Cortex of kidney (tissue), 1 donor: ENCODE measurements at places on chromosomes 5 and 9.
A peak's percentile ranks its signal among the peaks of the same experiment; 100 is the strongest.

GRCh38 chr5:73221161-73221560, 48.2 kb downstream of the TMEM174 start:
- no peak for DNase-seq

GRCh38 chr9:116716438-116716837, 29.3 kb downstream of the TRIM32 start:
- no peak for DNase-seq

GRCh38 chr5:4924577-4924976, 215.6 kb upstream of the ADAMTS16 start:
- no peak for DNase-seq

GRCh38 chr5:81105261-81105877, 127.8 kb upstream of the CKMT2 start:
- DNase-seq, result no peak

DNA sequence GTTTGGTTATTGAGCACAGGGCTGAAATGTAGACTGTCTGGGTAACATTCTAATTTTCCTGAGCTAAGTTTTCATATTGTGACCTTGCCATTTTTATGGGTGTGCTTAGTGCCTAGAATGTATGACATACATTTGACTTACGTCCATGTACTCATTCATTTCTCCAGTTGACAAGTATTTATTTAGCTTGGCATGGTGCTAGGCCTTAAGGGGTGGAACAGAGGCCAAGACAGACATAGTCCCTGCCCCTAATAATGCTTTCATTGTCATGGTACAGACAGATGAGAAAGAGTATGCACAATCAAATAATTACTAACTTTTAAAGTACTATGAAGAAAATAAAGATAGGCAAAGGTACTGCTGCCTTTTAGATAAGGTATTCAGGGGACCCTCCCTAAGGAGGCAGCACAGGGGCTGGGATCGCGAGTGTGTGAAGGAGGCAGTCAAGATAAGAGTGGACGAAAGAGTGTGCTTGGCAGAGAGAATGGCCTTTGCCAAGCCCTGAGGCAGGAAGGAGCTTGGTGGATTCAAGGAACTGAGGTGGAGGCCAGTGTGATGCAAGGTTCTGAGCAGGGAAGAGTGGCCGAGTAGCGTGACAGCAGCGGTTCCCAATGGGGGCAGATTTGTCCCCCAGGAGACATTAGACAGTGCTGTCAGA, 128.0 kb downstream of the PIP5K1B start:
- DNase-seq, result no peak

DNA sequence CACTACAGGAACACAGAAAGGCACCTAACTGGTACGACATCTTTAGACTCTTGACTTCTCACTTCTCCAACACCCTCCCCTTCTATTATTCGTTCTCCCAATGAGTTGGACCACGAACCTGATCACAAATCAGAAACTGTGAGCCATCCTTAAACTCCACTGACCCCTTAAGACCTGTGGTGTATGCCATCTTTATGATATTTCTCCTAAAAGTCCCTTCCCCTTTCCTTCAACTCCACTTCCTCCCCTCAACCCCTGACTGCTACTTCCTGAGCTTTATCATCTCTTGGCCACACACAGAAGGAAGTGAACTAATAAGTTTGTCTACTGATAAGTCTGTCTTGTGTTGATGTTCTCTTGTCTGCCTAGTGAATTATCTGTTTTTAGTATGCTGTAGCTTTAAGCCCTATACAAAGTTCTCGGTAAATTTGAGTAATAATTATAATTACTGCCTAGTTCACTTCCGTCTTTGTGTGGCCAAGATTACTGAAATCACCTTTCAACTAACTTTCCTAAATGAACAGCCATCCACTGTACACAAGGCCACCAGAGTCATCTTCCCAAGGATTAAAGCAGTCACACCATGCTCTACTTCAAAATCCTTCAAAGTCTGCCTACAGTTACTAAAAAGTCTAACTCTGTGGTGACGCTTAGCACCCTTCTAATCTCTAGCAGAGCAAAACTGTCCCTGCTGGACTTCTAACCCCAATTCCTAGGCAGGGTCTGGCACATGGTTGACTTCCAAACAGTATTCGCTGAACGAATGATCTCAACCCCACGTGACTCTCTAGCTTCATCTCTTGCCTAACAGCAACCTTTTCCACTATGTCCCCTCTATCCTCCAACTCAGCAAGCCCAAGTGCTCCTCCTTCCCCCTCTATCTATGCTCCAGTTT, 23.2 kb downstream of the ELOVL7 start:
- DNase-seq, result no peak

DNA sequence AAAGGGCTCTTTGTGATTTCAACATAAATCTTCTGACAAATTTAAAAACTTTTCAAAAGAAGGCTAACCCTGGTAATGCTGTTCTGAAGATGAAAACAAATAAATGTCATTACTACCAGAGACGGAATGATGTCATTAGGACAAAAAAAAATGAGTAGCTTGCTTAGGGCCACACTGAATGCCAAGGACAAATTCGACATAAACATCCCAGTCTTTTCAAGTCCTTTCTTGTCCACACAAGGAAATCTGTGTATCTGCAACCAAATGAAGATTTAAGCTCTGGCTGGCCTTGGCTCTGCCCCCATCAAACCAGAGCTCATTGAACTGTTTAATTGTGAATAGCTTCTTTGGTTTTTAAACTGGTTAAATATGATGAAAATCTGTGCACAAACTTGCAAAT, 592.7 kb downstream of the TLE1 start:
- DNase-seq, result no peak

DNA sequence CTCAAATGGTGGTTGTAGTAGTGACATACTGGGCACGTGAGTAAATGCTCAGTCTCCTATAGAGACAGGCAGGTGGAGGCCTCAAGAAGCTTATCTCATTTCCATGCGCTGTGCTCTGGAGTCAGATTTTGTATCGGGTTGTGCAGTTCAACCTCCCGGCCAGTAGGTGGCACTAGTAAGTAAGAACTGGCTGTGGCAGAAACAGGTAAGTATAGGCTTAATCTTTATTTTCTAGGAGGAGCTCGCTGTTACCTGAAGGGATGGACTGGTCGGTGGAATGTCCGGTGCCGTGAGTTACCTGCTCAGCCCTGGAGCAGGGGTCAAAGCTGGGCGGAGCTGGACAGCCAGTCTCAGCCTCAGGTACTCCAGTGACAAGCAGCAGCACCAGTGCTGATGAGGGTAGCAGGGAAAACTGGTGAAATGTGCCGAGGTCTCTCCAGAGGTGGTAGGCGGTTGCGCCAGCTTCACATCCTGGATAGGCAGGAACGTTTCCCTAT, 880.1 kb upstream of the SEMA6A start:
- peak; percentile 8 for DNase-seq

DNA sequence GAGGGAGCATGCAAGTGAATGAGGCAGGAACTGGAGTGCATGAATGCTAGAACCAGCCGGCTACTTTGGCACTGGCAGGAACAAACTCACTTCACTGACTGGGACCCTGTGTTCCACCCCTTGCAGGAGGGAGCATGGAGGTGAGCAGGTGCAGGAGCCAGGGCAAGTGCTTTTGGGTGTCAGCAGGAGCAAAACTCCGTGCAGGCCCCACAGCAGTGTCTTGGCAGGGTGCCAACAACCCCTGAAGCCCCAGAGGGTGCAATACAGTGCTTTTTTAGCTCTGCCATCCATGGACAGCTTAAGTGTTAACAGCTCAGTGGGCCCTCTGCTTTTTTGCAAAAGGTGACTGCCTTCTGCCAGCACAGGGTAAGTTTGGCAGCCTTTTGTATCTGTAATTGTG, 245.8 kb upstream of the PCSK5 start:
- DNase-seq, result no peak

DNA sequence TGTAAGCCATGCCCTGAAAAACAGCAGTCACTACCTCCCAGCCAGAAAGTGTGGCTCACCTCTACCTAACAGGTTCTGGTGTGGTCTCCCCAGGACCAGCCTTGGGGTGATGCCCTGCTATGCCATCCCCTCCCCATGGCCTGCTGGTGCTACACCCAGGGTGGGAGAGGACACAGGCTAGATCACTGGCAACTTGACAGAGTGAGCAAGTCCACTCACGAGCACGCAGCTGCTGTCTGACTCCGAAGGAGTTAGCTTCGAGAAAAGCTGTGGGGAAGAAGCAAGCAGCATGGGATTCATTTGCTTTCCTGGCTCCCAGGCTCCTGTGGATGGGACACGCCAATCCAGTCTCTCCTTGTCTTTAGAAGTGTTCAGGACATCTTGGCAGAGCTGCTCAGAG, 102.2 kb downstream of the COL5A1 start:
- no peak for DNase-seq

- no peak for DNase-seq
Observed at GRCh38 chr5:133554279-133554678, 58.1 kb downstream of the FSTL4 start.

GRCh38 chr9:105064248-105065097, 136.5 kb upstream of the ABCA1 start:
- DNase-seq, result no peak

GRCh38 chr9:99040911-99041582, 63.9 kb upstream of the TGFBR1 start:
- DNase-seq, result no peak

DNA sequence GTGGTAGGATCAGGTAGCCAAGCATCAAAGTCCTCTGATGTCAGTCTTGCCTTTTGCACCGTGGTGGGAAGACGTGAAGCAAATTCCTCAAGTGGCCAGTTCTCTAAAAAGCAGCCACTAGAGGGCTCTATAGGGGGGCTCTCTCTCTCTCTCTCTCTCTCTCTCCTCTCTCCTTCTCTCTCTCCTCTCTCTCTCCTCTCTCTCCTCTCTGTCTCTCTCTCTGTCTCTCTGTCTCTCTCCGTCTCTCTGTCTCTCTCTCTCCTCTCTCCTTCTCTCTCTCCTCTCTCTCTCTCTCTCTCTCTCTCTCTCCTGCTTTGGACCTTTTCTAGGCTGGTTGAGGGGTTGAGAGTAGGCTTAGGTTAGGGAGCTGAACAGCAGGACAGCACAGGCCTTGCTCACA, 13.9 kb upstream of the OSMR start:
- no peak for DNase-seq

DNA sequence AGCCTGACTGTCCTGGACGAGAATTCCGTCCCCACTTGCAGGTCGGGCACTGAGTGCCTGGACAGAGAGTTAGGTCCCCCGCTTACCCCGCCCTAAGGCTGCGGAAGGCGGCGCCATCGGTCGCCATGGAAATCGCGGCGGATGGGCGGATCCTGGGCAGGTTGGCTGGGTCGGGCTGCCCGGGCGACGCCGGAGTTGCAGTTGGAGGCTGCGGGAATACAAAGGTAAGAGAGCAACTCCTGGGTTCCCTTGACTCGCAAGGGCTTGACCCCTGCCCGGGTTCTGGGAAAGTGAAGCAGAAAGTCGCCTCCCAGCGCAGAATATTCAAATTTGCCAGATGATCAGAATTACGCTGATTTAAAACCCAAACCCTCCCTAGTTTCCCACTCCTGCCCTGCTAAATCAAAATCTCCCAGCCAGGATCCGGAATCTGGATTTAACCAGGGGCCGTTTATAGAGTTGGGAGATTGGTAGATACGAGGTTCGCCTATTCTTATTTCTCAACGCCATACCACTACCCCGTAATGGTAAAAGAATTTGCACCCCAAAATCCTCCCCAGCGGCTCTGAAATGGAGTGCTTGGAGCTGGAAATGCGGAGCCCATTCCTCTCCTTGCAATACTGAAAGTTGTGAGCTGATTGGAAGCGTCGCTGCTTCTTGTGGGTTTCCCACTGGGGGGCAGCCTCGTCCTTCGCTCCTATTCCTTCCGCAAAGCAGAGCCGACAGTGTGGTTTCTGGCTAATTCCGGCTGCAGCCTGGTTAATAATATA, 156.4 kb upstream of the RASEF start:
- DNase-seq, result peak; percentile 49

DNA sequence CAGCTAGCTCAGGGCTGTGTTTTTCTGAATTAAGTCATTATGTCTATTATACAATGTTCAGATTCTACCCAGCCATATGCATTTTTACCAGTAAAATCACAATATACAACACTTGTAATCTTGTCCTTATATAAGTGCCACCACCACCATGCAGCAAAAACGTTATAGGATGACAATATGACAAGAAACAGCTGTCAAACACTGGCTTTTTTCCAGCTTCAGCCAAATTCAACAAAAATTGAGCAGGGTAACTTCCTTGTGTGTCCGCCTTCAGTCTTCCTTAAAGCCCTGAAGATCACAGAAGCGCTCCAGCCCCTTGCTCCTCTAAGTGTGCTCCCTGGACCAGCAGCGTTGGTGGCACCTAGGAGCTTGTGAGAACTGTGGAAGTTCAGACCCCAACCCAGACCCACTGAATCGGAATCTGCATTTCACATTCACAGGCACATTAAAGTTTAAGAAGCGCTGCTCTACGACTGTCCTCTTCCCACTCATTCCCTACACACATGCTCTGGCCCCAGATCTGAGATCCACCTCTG, 111.8 kb downstream of the LHFPL2 start:
- DNase-seq, result no peak

DNA sequence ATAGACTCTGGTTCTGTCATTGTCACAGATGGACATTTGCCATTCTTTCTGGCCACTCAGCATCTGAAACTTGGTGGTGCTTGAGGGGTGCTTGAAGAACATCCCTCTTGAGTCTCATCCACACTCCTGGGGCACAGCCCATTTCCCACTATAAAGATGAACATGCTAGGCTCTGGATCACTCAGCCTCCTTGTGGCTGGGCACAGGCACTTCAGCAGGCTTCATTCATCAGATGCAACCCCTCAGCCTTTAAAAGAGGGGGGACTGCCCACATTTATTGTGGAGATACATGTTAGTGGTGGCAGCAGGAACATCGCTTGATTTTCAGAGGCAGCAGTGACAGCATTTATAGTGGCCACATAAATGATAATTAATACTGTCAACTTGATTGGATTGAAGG, 124.7 kb upstream of the NIPBL start:
- no peak for DNase-seq

GRCh38 chr9:128416432-128417019, 4.1 kb upstream of the CERCAM start:
- DNase-seq, result no peak

- DNase-seq, result no peak
Observed at GRCh38 chr9:99931155-99931840, 24.8 kb downstream of the STX17 start.

DNA sequence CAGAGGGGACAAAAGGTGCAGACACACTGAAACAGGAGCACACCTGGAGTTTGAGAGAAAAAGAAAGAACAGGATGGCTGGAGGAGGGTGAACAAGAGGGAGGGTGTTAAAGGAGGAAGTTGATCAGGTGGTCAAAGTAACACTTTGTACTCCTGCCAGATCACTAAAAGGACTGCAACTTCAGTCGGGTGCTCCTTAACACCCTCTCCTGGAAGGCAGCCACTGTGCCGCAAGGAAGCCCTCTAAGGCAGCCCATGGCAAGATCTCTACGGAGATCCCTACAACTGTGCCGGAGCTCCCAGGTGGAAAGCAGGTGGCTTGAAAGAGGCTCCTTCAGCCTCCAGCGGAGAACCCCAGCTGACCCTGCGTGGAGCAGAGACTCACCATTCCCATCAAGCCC, 124.4 kb upstream of the MSX2 start:
- no peak for DNase-seq

GRCh38 chr5:54081415-54081814, 229.0 kb downstream of the ARL15 start:
- DNase-seq, result no peak

- DNase-seq, result no peak
Observed at GRCh38 chr5:168401226-168401625, 85.0 kb upstream of the RARS1 start.

- DNase-seq, result no peak
Observed at GRCh38 chr5:124923131-124923530, 176.7 kb upstream of the ZNF608 start.

GRCh38 chr5:151596828-151597539, 5.9 kb upstream of the FAT2 start:
- DNase-seq, result no peak

- DNase-seq, result no peak
Observed at GRCh38 chr5:113249206-113249605, 185.6 kb downstream of the TSSK1B start.

GRCh38 chr5:71632168-71632567, 45.0 kb downstream of the MCCC2 start:
- DNase-seq, result no peak
